Mesothelial cell of epicardium (in vitro differentiated cells): ENCODE measurements at places on chromosomes 16 and 17. TPM values are rescaled to one million over a fixed set of nuclear protein-coding genes. Genes with fewer than 3 reads are reported as not detected.

Gene TMEM235
- total RNA-seq, result 1.5 to 1.8 TPM (median 1.5 TPM) in 3 replicates

Gene MT1G
- total RNA-seq, result not detected in 3 replicates

Gene KRTAP4-9
- not detected in 3 replicates for total RNA-seq

Gene SLC5A11
- 0.22 to 0.32 TPM in 2 of 3 replicates, not detected in the other for total RNA-seq

Gene SEPTIN1
- total RNA-seq, result 0.86 to 1.6 TPM (median 1.4 TPM) in 3 replicates

Gene NUDT7
- total RNA-seq, result 6.4 to 7.5 TPM (median 6.8 TPM) in 3 replicates

Gene C17orf78
- total RNA-seq, result not detected in 3 replicates

Gene GAS2L2
- total RNA-seq, result 0.09 to 0.20 TPM (median 0.11 TPM) in 3 replicates

Gene KRT23
- total RNA-seq, result 2.3 to 2.8 TPM (median 2.6 TPM) in 3 replicates

Gene IL32
- total RNA-seq, result 4.9 to 6.0 TPM (median 5.5 TPM) in 3 replicates

Gene GDPD1
- total RNA-seq, result 7.6 to 9.1 TPM (median 7.8 TPM) in 3 replicates

Gene GINS2
- 13.4 to 15.3 TPM (median 14.8 TPM) in 3 replicates for total RNA-seq

Gene NECAB2
- total RNA-seq, result 1.2 to 1.8 TPM (median 1.5 TPM) in 3 replicates

Gene AARSD1
- total RNA-seq, result 58.6 to 66.0 TPM (median 59.1 TPM) in 3 replicates

Gene SLC4A1
- not detected in 3 replicates for total RNA-seq

DNA sequence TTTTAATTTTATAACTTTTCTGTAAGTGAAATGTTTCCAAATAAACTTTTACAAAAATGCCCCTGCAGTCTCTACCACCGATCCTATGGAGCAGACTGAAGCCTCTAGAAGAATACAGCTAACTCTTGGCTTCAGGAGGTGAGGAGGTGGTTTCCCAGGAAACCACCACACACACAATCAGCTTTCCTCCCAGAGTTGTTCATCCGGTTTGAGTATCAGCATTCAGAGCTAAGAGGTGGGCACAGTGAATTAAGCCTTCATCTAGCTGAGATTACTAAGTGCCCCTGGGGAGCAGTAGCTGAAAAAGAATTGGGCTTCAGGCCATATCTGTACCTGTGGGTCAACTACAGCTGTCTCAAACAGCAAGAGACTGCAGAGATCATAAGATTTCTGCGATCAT, 139.7 kb downstream of the AATF start:
- H3K27me3 ChIP-seq, result no peaks in the 10 kb centered on the region
- H3K36me3 ChIP-seq, result peaks cover 8% of the 10 kb centered on the region
- H3K27ac ChIP-seq, result peak overlapping the region; percentile 79

- H3K4me3 ChIP-seq, result no peak overlapping the region
- H3K27ac ChIP-seq, result no peak overlapping the region
- no peak for DNase-seq
- no peaks in the 10 kb centered on the region for H3K27me3 ChIP-seq
- peaks cover 2% of the 10 kb centered on the region for H3K36me3 ChIP-seq
- H3K4me1 ChIP-seq, result peaks cover 6% of the 10 kb centered on the region
These were observed 29.4 kb downstream of the HMOX2 start for GRCh38 chr16:4505356-4506147.

- H3K36me3 ChIP-seq, result peaks cover 13% of the 10 kb centered on the region
- no peak overlapping the region for H3K4me3 ChIP-seq
These were observed 26.0 kb upstream of the TMEM92 start for GRCh38 chr17:50248255-50248654.

DNA sequence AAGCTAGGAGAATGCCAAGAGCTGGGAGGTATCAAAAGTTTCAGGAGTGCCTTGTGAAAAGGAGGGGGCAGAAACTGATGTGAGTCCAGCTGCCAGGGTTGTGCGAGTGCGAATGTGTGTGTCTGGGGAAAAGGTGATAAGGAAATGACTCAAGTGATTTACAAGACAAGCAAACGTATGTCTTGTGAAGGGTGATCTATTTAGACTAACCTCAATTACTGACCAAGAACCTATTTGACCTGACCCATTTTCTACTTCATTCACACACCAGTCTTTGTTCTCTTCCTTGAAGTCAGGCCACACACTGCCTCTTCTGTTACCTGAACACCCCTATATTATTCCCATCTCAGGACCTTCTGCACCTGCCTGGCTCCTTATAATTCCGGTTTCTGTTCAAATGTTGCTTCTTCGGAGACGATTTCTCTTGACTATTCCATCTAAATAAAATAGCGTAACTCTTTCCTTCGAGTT, 1.0 kb downstream of the GDE1 start:
- peaks cover 10% of the 10 kb centered on the region for H3K36me3 ChIP-seq
- no peak for DNase-seq
- peak overlapping the region; percentile 92 for H3K4me3 ChIP-seq
- H3K27ac ChIP-seq, result peak overlapping the region; percentile 95

DNA sequence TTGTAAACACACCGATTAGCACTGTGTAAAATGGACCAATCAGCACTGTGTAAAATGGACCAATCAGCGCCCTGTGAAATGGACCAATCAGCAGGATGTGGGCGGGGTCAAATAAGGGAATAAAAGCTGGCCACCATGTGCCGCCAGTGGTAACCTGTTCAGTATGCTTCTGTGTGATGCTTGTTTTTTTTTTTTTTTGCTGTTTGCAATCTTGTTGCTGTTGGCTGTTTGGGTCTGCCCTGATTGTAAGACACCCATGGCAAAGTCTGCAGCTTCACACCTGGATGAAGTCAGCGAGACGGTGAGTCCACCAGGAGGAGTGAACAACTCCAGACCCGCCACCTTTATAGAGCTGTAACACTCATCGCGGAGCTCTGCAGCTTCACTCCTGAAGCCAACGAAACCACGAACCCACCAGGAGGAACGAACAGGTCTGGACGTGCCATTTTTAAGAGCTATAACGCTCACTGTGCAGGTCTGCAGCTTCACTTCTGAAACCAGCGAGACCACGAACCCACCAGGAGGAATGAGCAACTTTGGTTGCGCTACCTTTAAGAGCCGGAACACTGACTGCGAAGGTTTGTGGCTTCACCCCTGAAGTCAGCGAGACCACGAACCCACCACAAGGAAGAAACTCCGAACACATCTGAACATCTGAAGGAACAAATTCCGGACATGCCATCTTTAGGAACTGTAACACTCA, 85.0 kb upstream of the MED9 start:
- no peak overlapping the region for H3K4me3 ChIP-seq
- H3K4me1 ChIP-seq, result no peaks in the 10 kb centered on the region
- H3K27ac ChIP-seq, result no peak overlapping the region
- no peaks in the 10 kb centered on the region for H3K27me3 ChIP-seq
- H3K36me3 ChIP-seq, result no peaks in the 10 kb centered on the region
- no peak for DNase-seq

GRCh38 chr17:836151-836550, 54.0 kb downstream of the MRM3 start:
- peaks cover 18% of the 10 kb centered on the region for H3K36me3 ChIP-seq
- peak overlapping the region; percentile 75 for H3K27ac ChIP-seq
- no peak for DNase-seq
- no peak overlapping the region for H3K4me3 ChIP-seq
- H3K4me1 ChIP-seq, result peaks cover 12% of the 10 kb centered on the region

- H3K4me1 ChIP-seq, result peaks cover 22% of the 10 kb centered on the region
- peak within 1 kb of the TSS; percentile 97 for H3K27ac ChIP-seq
- H3K4me3 ChIP-seq, result peak within 1 kb of the TSS; percentile 74
- peak; percentile 86 for DNase-seq
These were observed at the start of gene PIEZO1 for GRCh38 chr16:88785106-88785924. TSS of gene PIEZO1 (minus strand) at chr16:88785220. CDS start at chr16:88784964, 256 bp downstream.

DNA sequence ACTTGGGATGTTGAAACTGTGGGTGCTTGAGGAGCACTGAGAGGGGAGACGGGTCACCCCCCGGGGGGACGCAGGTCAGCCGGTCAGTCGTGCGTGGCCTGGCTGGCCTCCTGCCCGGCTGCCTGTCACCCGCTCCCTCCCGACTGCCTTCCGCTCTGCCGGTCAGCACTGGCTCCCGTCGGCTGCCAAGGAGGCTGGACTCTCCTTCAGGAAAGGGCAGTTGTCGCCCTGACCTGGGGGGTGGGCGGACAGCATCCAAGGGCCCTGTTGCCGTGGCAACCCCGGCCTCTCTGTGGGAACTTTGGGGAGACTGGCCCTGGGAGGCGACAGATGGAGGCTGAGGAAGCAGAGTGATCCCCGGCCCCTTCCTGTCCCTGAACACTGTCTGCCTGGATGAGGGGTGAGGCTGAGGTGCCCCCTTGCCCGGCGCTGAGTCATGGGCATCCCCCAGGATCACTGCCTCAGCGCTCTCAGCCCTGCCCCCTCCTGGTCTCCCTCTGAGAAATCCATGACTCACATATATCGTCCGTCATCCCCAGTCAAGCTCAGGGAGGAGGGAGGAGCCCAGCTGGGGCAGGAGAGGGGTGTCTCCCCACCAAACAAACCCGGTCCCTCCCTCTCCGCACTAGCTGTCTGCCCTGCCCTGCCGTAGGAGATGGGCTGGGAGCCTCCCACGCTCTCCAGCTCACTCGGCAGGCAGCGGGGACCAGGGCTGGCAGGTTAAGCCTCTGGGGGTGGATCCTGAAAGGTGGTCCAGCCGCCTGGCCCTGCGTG, at the start of gene ADGRG1:
TSS of gene ADGRG1 (plus strand) at position 623 of the 774 bp plus-strand sequence. CDS start 21,658 bp downstream, outside the sequence.
- peaks cover 1% of the 10 kb centered on the region for H3K27me3 ChIP-seq
- peak within 1 kb of the TSS; percentile 79 for H3K27ac ChIP-seq
- DNase-seq, result peak; percentile 65
- H3K4me1 ChIP-seq, result peaks cover 58% of the 10 kb centered on the region
- H3K4me3 ChIP-seq, result peak within 1 kb of the TSS; percentile 27
- no peaks in the 10 kb centered on the region for H3K36me3 ChIP-seq

DNA sequence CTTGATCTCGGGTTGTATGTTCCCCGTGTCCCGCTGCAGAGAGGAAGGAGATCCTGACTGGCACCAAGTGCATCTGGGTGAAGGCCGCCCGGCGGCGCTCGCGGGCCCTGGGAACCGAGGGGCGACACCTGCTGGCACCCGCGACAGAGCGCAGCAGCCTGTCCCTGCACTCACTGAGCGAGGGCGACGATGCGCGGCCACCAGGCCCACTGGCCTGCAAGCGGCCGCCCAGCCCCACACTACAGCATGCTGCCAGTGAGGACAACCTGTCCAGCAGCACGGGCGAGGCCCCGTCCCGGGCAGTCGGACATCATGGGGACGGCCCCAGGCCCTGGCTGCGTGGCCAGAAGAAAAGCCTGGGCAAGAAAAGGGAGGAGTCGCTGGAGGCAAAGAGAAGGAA, 7.5 kb downstream of the BTBD17 start:
- peaks cover 2% of the 10 kb centered on the region for H3K4me1 ChIP-seq
- H3K27me3 ChIP-seq, result peaks cover 94% of the 10 kb centered on the region
- no peaks in the 10 kb centered on the region for H3K36me3 ChIP-seq
- no peak overlapping the region for H3K27ac ChIP-seq

GRCh38 chr17:50328363-50329325, 17.3 kb upstream of the XYLT2 start:
- H3K36me3 ChIP-seq, result no peaks in the 10 kb centered on the region
- no peak overlapping the region for H3K4me3 ChIP-seq
- peaks cover 3% of the 10 kb centered on the region for H3K4me1 ChIP-seq

DNA sequence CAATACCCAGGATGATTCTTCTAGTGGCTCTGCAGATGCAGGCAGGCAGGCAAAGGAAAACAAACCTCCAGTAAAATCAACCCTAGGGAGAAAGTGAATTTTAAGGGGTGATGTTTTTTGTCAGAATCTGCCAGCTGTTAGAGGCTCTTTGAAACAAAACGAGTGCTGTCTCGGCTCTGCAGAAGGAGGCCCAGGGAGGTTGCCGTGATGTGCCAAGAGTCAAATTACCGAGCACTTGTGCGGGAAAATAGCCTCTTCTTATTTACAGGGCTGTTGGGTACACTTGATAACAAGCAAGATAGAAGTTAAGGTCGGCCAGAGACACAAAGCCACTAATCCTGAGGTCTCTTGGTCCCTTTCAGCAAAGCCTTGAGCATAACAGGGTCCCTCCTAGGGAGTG, 68.9 kb upstream of the EEF2KMT start:
- no peak overlapping the region for H3K27ac ChIP-seq
- no peaks in the 10 kb centered on the region for H3K36me3 ChIP-seq

DNA sequence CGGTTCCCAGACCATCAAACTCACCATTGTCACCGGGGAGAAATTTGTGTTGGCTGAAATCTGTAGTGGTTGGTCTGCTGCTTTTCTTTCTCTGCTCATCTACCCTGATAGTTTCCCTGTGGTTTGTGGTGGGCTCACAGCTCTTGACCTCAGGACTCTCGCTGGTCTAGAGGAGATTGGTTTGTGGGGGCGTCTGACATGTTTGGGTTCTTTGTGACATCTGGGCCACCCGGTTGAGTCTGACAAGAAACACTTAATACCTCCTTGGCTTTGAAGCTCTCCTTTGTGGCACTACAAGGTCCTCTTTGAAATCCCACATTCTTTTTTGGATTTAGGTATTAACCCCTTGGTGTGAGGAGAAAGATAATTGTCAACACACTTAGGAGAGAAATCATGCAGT, 662.0 kb downstream of the WWOX start:
- H3K27me3 ChIP-seq, result no peaks in the 10 kb centered on the region
- peaks cover 6% of the 10 kb centered on the region for H3K4me1 ChIP-seq
- H3K36me3 ChIP-seq, result no peaks in the 10 kb centered on the region
- no peak overlapping the region for H3K27ac ChIP-seq
- H3K4me3 ChIP-seq, result no peak overlapping the region

DNA sequence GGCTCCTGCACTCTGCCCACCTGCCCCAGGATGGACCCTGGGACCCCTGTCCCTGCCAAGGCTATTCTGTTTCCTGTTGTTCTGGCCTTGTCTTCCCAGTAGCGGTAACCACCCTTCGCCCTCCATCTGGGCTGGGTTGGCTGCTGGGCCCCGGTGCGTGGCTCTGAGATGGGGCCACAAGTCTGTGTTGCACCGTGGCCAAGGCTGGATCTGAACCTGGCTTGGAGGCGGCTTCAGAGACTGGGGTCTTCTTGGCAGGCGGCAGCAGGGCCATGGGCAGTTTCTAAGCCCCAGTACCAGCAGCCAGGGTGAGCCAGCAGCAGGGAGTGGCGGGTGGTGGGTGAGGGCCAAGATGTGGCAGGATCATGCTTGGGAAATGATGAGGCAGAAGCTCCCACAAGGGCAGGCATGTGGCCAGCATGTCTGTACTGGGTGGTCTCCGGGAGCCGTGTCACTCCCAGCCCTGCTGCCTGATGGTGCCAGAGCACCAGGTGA, 12.6 kb downstream of the MAP2K3 start:
- H3K4me3 ChIP-seq, result no peak overlapping the region
- no peaks in the 10 kb centered on the region for H3K27me3 ChIP-seq
- H3K4me1 ChIP-seq, result no peaks in the 10 kb centered on the region
- peaks cover 15% of the 10 kb centered on the region for H3K36me3 ChIP-seq

GRCh38 chr16:48434653-48435317, 49.6 kb upstream of the SIAH1 start:
- DNase-seq, result no peak
- no peak overlapping the region for H3K27ac ChIP-seq
- H3K27me3 ChIP-seq, result peaks cover 9% of the 10 kb centered on the region
- no peak overlapping the region for H3K4me3 ChIP-seq

- H3K27ac ChIP-seq, result no peak overlapping the region
- H3K27me3 ChIP-seq, result peaks cover 23% of the 10 kb centered on the region
- no peak for DNase-seq
- H3K36me3 ChIP-seq, result no peaks in the 10 kb centered on the region
These were observed 8.2 kb downstream of the HSD3B7 start for GRCh38 chr16:30992931-30993816.

GRCh38 chr16:51019617-51020016, 131.5 kb downstream of the SALL1 start:
- peaks cover 39% of the 10 kb centered on the region for H3K27me3 ChIP-seq
- no peak overlapping the region for H3K27ac ChIP-seq
- no peak overlapping the region for H3K4me3 ChIP-seq
- H3K36me3 ChIP-seq, result no peaks in the 10 kb centered on the region
- H3K4me1 ChIP-seq, result no peaks in the 10 kb centered on the region

GRCh38 chr17:55648086-55648485, 74.6 kb downstream of the TMEM100 start:
- no peak overlapping the region for H3K27ac ChIP-seq
- peaks cover 9% of the 10 kb centered on the region for H3K4me1 ChIP-seq
- H3K27me3 ChIP-seq, result peaks cover 9% of the 10 kb centered on the region
- no peaks in the 10 kb centered on the region for H3K36me3 ChIP-seq
- no peak for DNase-seq
- H3K4me3 ChIP-seq, result no peak overlapping the region

- no peaks in the 10 kb centered on the region for H3K36me3 ChIP-seq
- DNase-seq, result no peak
- H3K27me3 ChIP-seq, result peaks cover 21% of the 10 kb centered on the region
These were observed 346.6 kb upstream of the SALL1 start for GRCh38 chr16:51497541-51498211.
